Stimulated activated CD4-positive, alpha-beta T cell treated with anti-CD3 and anti-CD28 coated beads, TNF-alpha, amount 100 ng/mL, for 4 hours (primary cell): ENCODE measurements at places on chromosomes 7 and 10.

DNA sequence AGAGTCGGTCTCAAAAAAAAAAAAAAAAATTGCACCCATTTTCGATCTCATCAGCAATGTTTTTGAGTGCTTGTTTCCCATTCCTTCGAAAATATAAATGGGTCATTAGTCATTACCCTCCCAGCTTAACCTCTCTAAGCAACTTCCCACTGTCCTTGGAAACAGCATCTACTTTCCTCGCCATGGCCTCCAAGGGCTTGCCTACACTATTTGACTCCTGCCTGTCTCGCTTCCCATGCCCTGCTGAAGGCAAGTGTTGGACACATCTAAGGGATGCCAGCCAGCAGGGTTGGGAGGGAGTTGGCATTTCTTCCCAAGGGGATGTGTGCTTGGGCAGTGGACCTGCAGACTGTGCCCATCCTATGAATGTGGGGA is 12.7 kb upstream of the RHBDD2 start:
- DNase-seq: no peak

DNA sequence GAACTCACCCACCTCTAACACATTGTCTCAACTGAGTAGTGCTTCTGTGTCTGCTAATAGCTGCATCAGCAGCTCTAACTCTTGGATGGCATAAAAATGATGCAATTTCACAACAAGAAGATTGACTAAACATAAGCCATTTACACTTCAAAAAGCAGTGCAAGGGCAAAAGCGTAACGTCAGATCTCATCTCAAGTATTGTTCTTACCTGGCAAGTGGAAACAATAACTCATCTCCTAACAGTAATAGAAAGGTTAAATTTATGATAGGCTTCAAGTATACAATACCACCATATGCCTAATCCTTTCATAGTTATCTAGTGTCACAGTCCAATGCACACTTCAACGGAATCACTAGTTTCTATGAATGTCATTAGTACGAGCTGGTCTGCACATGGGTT is 14.8 kb downstream of the TPK1 start:
- no peak for DNase-seq

DNA sequence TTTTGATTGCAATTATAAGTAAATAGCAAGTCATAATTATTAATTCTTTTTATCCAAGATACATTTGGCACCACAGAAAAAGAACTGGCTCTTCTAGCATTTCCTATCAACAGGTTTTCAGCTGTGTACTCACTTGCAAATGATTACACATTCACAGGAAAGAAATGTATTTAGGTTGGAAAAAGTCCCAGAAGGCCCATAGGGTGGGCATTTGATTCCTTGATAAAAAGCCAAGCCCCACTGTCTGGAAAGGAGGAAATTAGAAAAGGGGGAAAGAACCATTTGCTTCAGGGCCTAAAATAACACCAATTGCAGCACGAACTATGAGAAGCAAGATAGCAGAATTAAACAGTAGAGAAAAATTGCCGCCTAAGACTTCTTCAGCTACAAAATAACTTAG is 80.8 kb upstream of the COL1A2 start:
- no peak for DNase-seq

DNA sequence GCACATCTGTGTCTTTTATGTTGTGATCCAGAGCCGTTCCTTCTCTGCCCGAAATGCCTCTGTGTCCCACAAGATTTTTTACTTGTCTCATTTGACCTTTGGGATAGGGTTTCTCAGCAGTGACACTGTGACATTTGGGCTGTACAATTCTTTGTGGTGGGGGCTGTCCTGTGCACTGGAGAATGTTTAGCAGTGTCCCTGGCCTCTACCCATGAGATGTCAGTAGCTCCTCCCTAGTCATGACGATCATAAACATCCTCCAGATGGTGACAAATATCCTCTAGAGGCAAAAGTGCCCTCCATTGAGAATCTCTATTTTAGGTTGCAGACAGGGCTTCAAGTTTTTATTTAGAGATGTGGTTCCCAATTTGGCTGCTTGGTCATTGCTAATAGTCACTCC is 91.3 kb downstream of the PPP1R17 start:
- no peak for DNase-seq

DNA sequence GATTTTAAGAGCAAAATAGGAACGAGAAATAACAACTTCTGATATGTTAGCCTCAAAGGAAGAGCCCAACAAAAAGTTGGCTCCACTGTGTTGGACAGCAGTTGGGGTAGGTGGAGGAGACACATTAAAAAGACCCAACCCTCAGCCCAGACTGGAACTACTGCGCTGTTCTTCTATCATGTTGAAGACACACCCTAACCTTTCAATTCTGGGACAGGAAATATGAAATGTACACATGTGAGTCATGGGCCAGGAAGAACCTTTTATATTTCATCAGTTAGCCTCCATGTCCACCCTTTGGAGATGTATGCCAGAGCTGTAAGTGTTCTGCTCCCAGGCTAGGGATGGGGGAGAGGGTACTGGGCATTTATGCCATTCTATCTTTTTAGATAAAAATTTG is 22.1 kb downstream of the CLDN12 start:
- DNase-seq: no peak

- DNase-seq: no peak
These were observed 55.9 kb downstream of the SVOPL start for GRCh38 chr7:138645284-138645683.

- no peak for DNase-seq
These were observed 20.3 kb upstream of the NUB1 start for GRCh38 chr7:151321341-151321740.

- DNase-seq: no peak
These were observed 46.4 kb upstream of the TARP start for GRCh38 chr7:38319873-38320272.

DNA sequence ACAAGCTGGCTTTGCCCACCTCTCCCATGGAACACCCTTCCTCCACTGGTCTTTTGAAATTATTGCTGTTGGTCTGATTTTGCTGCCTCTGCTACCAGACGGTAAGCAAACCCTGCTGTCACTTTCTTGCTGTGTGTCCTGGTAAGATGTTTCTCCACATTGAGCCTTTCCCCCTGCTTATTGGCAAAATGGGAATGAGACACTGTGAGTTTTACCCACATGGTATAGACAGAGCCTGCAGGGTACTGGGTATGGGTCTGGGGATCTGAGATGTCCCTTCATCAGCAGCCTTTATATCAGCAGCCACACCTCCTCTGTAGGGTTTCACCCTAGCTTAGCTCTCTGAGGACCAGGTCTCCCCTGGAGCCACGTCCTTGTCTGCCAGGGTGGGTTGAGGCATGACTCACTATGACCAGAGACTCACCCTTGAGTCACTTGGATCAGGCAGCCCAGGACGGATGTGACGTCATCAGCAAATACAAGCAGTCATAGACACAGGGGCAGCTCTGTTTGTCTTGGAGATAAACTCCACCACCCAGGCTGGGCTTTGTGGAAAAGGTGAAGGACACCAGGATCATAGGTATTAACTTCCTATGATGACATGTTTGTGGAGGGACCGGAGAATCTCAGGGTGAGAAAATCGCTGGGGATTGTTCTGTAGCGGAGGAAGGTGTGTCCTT is 17.9 kb upstream of the BAIAP2L1 start:
- DNase-seq: no peak

DNA sequence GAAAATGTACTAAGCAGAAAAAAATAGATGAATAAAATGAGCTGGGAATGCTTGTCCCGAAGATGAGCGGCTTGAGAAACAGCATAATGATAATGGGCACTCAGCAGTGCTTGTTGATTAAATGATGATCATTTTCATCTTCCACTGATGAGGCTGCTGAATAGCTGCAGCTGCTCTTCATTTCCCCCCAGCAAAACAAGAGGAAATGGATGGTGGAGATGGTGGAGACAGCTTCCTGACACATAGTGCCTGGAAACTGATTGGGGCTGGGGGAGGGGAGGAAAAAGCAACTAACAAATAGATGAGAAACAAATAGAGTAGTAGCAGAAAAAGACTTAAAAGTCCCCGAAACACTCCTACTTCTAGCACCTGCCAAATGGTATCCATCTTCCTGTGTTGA is 41.4 kb downstream of the MRC1 start:
- no peak for DNase-seq

- no peak for DNase-seq
These were observed 289.1 kb downstream of the CCDC3 start for GRCh38 chr10:12712293-12712983.

DNA sequence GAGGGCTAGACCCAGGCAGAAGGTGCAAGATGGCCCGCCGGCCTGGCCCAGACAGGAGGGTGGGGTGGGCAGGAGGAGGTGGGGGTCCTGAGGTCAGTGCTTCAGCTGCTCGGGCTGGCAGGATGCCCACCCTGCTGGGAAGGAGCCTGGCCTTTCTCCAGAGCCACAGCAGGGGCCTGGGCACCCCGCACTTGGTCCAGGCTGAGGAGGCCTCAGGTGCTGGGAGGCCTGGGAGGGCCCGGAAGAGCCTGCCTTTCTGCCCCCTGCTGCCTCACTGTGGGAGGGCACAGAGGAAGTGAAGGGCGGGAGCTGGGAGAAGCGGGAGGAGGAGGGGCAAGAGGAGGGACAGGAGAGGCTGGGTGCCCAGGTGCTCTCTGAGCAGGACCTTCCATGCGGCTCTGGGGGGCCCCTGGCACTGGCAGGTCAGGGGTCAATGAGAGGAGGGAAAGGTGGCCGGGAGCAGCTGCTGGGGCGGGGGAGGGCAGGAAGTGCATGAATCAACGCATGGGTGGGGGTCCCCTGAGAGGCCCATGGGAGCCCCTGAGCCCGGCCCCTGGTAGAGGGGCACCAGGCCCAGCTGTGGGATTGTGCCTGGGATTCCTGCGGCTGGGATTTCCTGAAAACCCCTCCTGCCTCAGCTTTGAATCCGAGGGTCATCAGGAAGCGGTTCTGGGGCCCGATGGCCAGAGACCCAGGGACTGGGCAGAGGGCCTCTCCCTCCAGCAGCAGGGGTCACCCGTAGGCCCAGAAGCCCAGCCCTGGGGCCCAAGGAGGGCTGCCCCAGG is 49.9 kb downstream of the PWWP2B start:
- DNase-seq: peak; percentile 45

DNA sequence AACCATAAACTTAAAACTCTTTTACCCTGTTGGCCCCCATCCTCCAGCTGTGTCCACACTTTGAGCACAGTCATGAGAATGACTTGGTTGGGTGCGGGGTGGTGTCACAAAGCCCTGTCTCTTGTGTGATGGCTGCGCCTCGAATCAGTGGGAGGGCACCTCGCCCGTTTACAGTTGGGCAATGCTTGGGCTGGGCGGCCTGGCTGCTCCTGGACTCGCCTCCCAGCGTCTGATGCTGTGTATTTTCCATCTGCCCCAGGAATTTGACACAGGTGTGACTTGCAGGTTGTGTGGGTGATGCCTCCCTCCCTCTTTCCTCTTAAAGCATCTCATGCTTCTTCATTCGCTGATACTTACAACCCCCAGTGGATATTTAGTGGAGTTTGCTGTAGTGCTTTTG is 33.7 kb downstream of the CHST12 start:
- no peak for DNase-seq

DNA sequence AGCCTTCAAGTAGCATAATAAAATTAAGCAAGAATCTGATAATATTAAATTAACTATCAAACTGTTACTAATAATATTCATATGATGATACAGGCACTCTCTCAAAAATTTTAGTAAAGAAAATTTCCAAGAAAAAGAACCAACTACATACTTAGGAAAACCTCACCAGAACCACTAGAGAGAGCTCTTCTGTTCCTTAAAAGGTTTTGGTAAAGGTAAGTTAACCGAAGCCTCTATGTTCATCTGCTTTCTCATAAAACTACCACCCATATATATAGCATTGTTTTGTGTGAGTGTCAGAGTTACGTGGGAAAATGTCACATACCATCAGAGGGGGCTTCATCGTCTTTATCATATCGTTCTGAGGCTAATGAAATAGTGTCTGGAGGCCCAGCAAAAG is 20.7 kb downstream of the SKAP2 start:
- no peak for DNase-seq

DNA sequence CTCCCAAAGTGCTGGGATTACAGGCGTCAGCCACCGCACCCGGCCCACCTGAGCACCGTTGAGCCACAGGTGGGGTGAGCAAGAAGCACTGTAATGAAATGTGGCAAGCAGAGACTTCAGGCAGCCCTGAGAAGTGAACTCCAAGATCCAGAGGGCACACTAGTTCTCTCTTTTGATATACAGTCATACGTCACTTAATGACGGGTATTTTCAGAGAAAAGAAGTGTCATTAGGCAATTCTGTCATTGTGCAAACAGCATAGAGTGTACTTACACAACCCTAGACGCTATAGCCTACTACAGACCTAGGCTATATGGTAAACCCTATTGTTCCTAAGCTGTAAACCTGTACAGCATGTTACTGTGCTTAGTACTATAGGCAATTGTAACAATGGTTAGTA is 7.9 kb downstream of the PANK1 start:
- no peak for DNase-seq

GRCh38 chr7:25759748-25760147 is 392.2 kb upstream of the NFE2L3 start:
- no peak for DNase-seq

DNA sequence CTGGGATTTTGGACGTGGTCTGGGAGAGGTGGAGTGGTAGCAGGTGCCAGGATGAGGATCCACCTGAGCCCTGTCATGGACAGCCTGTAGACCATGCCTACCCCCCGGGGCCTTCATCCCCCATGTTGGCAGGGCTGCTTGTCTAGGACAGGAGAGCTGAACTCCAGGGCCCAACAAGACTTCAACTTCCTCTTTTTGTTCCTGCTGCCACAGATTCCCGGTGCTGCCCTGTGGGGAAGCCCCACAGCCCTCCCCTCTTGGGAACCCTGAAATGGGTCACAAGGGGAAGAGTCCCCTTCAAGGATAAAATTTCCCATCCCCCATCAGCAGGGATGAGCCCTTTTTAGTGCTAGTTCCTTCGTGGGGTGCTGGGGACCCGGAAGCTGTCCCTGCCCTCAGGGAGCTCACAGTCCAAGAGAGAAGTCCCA is 1.3 kb upstream of the CUEDC2 start:
- no peak for DNase-seq

DNA sequence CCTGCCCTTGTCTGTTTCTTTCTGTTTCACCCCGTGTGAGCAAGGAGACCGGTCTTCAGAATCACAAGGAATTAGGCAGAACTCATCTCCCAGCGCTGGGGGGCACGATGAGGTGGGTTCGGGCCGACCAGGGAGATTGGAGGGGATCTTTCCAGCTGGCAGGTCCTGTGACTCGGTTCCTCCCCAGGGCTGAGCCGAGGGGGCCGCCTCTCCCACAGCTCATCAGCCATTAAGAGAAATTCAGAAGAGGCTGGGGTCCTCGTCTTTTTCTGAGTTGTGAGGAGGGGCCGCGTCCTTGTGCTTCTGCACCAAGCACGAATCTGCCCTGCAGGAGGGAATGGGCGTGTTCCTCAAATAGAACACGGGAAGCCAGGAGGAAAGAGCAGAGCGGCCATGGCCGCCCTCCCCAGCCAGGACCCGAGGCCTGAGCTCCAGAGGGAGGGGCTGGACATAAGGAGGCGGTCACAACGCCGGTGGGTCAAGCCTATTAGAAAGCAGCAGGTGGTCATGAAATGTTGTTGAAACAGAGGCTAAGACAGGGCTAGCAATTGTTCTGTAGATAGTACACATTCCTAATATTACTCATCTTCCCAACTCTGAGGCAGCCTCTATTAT is 125.3 kb downstream of the ADARB2 start:
- DNase-seq: no peak

DNA sequence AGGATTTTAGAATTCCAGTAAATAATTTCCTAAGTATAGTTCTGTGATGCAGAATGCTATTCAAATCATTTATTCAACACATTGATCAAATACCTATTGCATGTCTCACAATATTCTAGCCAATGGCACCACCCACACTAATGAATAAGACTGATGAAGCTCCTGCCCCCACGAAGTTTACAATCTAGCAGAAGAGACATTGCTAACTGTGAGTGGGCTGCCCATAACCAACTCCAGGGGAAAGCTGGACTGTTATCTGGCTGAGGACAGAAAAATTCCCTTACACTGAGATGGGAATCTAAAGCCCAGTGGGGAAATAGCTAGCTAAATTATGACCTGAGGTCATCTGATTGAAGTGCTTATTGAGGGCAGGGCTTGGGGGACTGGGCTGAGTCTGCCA is 128.8 kb upstream of the LYZL2 start:
- DNase-seq: no peak
